DMS79 treated with DMSO at 0.1 percent for 48 hours (cell line): ENCODE measurements at places on chromosomes 5 and 9.
A peak's percentile ranks its signal among the peaks of the same experiment; 100 is the strongest.

DNA sequence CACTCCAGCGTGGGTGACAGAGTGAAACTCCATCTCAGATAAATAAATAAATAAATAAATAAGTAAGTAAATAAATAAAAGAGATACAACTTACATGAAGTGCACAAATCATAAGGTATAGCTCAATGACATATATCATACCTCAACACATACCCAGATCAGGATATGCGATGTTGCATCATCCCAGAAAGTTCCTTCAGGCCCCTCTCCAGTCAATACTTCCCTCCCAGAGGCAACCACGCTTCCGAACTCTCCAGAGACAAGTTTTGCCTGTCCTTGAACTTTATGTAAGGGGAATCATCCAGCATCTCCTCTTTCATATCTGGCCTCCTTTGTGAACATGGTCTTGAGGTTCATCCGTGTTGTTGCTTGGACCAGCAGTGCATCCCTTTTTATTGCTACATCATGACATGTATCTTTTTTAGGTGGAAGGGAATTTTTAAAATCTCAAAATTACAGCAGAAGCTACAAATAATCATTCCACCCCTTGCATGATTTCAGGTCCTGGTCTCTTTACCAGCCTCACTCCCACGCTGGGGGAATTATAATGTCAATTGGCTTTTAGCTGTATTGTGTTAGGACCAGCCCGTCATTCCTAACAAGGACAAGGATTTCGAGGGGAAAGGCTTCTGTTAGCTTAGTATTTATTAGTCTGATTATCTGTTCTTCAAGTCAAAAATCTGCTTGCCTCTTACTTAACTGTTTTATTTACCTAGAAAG lies 32.9 kb upstream of the AOPEP start:
- DNase-seq: no peak

DNA sequence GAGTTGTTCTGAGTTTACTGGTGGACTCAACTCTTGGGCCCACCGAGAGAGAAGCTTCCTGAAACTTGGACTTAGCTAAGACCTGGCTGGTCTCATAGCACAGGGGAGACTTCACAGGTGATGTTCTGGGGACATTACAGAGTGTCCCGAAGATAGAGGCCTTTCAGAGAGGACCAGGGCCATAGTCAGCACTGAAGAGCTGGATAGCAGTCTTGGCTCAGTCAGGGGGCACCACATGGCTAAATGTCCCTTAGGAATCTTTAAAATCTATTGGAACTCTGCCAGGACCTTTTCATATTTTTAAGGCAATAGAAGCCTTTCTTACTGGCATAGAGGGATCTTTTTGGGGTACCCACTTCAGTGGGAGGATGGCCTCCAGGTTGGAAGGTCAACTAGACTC lies 59.8 kb upstream of the CPLX2 start:
- no peak for DNase-seq

- DNase-seq: no peak
These were observed 41.0 kb downstream of the B4GALT1 start for GRCh38 chr9:33125871-33126823.

GRCh38 chr9:128107468-128108268 lies 19.9 kb downstream of the PTGES2 start:
- DNase-seq: no peak

- DNase-seq: no peak
These were observed 1234.8 kb upstream of the C9orf72 start for GRCh38 chr9:28808042-28808441.

- no peak for DNase-seq
These were observed 90.3 kb upstream of the ARAP3 start for GRCh38 chr5:141772281-141772680.

DNA sequence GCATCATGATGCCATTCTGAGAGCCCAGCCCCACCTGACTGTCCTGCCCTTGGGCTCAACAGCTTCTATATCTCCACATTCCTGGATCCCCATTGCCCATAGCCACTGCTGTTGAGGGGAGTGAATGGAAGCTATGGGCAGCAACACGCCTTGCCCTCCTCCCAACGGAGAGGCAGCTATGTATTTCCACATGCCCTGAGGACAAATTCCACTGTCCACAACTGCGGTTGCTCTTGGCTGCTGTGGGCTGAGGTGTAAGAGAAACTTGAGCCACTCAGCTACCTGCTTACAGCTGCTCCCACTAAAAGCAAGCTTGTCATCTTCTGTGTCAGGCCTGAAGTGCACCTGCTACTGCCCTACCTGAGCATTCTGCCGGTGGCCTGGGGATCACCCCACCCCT lies 222.9 kb downstream of the PSAT1 start:
- DNase-seq: no peak

DNA sequence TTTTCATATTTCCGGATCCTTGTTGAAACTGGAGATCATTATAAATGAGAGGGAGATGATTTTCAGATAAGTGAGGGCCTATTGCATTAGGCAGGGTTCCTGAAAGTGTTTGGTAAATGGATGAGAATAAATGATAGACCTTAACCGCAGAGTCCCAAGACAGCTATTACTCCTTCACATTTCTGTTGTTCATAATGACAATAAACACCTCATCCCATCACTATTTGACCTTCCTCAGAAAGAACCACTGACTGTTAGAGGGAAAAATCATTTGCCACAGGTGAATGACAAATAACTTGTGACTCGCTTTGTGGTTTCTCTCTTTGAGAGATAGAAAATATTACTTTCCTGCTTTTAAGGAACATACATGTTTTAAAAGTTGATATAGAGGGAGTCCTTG lies 47.3 kb upstream of the TRMT10B start:
- DNase-seq: no peak

DNA sequence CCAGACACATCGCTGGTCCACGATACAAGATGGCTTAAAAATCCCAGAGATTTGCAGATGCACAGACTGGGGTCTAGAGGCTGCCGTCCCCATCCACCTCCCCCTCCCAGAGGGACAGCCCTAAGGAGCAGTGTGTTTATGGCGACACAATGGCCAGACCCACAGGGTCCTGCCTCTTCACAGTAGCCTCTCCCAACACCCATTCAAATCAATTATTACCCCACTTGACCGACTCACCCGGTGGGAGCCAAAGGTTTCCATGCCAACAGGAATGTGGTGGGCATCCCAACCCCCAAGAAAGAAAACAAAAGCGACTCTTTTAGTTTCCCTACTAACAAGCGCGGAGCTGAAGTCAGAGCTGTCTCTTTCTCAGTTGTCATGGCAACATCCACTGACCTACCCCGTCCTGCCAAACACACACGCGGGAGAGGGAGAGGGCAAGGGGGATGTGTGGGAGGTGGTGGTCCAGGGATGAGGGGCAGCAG lies 209.0 kb downstream of the TTLL11 start:
- peak; percentile 23 for DNase-seq

DNA sequence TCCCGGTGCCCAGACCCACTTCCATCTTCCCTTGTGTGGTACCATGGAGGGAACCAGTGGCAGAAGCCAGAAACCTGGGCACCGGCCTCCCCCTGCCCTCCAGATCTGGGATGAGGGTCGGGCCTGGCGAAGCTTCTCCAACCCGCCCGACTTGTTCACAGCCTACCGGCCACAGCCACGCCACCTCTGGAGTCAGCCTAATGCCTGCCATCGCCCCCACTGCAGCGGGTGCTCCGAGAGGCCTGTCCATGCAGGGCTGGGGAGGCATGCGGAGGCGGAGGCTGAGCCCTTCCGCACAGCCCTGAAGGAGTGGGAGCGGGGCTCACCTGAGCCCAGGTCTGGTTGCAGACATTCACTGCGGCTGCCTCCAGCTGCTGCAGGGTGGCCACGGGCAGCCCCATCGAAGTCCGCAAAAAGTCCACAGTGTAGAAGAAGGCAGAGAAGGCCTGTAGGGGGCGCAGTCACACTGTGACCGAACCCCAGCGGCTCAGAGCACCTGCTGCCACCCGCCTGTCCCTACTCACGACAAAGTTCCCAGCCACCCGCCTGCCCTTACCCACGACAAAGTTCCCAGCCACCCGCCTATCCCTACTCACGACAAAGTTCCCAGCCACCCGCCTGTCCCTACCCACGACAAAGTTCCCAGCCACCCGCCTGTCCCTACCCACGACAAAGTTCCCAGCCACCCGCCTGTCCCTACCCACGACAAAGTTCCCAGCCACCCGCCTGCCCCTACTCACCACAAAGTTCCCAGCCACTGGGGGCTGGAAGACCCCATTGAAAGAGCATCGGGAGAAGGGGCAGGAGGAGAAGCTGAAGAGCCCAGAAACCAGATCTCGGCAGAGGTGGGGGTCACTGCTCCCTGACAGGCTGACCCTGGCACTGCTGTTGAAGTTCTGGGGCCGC lies 3.8 kb upstream of the NPDC1 start:
- DNase-seq: peak; percentile 11

DNA sequence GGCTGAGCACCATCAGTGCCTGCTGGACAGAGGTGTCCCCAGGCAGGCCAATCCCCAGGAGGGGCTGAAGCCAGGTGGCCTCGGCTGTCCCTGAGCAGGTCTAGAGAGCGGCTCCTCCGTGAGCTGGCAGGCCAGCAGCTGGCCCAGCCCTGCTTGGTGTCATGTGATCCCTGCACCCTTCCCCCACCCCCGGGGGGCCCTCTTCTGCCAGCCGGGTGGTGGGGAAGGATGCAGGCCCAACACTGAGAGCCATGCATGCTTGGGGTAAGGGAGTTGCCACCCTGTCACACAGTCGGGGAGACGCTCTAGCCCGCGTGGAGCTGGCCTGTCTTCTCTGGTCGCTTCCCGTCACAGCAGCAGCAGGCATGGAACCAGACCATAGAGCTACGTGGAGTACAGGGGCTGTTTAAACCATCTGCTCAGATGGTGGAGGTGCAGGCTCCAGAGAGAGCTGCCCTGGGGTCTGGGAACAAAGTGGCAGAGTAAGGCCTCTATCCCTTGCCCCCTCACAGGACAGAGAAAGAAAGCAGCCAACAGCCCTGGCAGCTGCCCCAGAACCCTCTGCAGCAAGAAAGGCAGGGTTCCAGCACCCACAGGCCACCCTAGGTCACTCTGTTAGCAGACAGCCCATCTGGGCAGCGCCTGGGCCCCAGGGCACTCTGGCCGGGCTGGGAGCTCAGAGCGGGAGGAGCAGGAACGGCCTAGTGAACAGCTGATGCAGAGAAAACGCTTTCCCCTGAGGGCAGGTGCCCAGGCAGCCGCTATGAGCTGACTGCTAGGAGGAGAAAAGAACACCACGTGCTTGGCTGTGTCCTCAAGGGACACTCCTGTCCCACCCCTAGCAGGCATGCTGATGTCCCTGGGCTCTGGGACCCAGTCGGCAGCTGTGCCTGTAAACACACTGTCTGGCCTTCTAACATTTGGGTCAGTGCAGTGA lies 6.8 kb downstream of the RALGDS start:
- DNase-seq: no peak

- DNase-seq: no peak
These were observed 80.1 kb downstream of the PRRT1B start for GRCh38 chr9:131625508-131625787.

GRCh38 chr5:90875456-90875855 lies 316.9 kb downstream of the ADGRV1 start:
- DNase-seq: no peak

GRCh38 chr5:102918986-102919610 lies 164.0 kb downstream of the PAM start:
- DNase-seq: no peak

- no peak for DNase-seq
These were observed 223.1 kb upstream of the DAP start for GRCh38 chr5:10984021-10984715.

DNA sequence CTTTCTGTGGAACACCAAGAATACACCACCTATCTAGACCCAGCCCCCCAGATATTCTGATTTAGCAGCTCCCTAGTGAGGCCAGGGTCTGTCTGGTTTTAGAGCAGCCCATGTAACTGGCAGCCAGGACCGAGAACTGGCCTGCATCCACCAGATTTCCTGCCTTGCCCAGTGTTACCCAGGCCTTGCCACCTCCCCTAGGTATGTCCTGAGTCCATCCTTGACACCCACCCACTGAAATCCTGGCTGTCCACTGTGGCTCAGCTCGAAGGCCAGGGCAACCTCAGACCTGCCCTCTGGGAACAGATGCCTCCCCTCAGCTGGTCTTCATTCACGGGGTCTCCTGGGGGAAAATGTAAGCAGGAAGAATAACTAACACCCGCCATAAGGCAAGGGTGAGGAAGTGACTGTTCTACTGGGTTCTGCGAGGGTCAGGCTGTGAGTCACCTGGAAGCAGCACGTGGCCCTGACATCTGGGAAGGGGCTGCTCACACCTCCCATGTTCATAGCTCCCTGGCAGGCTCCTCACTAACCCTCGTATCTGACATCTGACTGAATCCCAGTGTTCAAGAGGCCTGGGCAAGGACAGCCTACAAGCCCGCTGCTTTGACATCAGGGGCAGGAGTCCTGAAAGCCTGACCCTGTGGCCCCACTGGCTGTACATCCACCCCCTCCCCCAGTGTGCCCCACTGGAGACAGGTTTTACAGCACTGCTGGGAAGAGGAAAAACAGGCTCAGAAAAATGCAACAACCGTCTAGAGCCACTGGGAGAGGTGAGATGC lies 72.7 kb downstream of the SEMA4D start:
- no peak for DNase-seq

DNA sequence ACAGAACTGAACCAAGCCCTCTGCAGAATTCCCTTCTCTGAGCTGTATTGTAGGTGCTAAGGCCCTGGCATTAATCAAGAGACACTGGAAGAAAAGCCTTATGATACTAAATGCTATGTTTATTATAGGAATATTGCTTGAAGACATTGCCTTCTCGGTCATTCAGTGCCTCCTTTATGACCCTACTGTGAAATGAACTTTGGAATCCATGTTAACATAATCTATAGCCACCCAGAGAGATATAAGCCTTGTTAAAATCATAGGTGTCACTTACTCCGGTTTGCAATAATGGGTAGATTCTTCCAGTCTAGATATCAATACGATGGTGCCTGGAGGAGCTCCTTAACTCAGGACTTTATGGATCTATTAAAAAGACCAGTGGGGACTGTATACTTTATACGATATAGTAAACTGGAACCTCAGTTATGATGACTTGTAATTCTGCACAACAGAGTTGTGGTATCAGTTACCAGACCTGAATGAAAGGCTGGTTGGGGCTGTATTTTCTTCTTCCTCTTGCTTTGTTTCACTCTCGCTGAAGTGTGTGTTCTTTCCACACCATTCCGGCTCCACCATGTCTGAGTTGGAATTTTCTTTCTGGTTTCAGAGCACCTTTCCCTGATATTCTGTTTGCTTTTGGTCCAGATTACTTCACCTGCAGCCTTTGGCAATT lies 154.5 kb downstream of the DROSHA start:
- DNase-seq: no peak

DNA sequence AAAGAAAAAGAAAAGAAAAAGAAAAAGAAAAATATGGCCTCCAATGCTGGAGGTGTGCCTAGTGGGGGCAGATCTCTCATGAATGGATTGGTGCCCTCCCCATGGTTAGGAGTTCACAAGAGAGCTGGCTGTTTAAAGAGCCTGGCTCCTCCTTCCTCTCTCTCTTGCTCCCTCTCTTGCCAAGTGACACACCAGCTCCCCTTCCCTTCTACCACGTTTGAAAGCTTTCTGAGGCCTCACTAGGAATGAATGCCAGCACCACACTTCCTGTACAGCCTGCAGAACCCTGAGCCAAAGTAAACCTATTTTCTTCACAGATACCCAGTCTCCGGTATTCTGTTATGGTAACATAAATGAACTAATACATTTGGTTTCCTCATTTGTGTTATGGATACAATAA lies 14.4 kb upstream of the GALNT10 start:
- DNase-seq: no peak

GRCh38 chr5:129014185-129014584 lies 48.9 kb downstream of the SLC27A6 start:
- DNase-seq: no peak
